ENCODE measurements at places on chromosomes 2 and 18.

- DNase-seq: no peak
Observed at GRCh38 chr2:205133544-205133943, 548.8 kb upstream of the NRP2 start.

DNA sequence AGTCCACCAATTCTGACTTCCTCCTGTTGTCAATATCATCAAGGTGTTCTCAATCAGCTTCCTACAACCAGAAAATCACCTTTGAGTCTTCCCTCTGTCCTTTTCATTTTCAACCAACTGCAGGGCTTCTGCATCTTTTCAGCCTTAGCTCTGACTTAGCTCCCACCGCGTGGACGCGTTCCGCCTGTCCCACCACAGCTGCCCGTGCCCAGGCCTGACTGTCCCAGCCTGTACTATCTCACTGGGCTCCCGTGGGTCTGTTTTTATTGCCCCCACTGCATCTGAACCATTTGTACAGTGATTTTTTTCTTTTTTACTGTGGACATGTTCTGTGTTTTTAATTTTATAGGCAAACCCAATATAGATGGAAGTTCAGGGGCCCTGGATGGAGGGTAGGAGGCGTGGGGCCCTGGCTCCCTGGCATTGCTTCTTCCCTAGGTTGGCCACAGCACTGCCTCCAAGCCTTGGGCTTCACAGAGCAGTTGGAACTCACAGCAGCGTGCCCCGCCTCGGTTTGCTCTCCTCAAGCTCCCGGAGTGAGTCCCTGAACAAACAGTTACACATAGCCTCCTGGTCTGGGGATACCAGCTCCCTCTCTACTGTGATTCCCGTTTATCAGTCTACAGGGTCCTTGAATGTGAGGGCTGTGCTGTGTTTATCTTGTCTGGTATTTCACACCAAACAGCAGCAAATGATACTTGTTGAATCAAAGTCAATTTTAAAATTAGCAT, 280.6 kb upstream of the PXDN start:
- DNase-seq: no peak

DNA sequence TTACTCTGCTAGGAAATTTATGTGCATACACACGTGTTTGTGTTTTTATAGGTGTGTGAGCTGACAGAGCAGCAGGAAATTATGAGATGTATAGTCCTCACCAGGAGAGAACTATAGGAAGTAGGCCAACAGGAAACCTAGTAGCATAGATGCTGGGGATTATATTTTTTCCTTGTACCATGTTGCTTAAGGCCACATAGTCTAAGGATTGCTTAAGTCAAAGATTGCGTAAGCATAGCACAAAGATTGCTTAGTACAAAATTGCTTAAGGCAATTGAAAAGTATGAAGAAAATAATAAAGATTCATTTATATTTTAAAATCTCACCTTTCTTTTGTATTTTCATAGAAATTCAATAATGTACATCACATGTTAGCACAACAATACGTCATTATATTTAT, 18.7 kb upstream of the CCDC102B start:
- DNase-seq: no peak

GRCh38 chr18:31996007-31996406, 22.6 kb upstream of the RNF125 start:
- no peak for DNase-seq

- DNase-seq: no peak
Observed at GRCh38 chr2:238216651-238217184, 13.2 kb upstream of the ILKAP start.

- DNase-seq: no peak
Observed at GRCh38 chr2:232376260-232376659, 2.3 kb upstream of the ALPP start.

DNA sequence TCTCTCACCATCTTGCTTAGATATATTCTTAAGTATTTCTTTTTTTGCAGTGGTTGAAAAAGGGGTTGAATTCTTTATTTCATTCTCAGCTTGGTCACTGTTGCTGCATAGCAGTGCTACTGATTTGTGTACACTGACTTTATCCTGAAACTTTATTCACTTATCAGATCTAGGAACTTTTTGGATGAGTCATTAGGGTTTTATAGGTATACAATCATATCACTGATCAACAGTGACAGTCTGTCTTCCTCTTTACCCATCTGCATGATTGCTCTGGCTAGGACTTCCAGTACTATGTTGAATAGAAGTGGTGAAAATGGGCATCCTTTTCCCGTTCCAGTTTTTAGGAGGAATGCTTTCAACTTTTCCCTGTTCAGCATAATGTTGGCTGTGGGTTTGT, 6.5 kb downstream of the STARD6 start:
- DNase-seq: no peak

Data from T-cell (primary cell).